ENCODE measurements at places on chromosomes 11 and 22.

DNA sequence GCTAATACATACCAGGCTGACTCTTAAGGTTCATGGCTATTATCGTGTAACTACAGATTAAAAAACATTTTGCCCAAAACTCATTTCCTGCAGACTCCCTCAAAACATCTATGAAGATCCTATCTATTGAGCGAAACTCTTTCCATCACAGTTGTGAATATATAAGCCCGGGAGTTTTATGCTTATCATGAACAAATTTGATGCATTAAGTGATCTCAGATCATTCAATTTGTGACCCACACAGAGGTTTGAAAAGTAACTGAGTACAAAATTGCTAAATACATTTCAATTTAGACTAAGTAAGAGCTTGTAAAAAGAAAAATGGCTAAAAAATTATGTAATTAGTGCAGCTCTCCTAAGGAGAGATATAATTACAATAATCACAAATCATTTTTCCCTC lies 1228.8 kb upstream of the TENM4 start:
- DNase-seq, result no peak

GRCh38 chr22:45702981-45703380 lies 31.3 kb downstream of the ATXN10 start:
- DNase-seq, result no peak

- no peak for DNase-seq
Observed at GRCh38 chr11:117223741-117224689, 7.9 kb downstream of the PCSK7 start.

- no peak for DNase-seq
Observed at GRCh38 chr11:3216027-3216525, 2.5 kb downstream of the MRGPRG start.

DNA sequence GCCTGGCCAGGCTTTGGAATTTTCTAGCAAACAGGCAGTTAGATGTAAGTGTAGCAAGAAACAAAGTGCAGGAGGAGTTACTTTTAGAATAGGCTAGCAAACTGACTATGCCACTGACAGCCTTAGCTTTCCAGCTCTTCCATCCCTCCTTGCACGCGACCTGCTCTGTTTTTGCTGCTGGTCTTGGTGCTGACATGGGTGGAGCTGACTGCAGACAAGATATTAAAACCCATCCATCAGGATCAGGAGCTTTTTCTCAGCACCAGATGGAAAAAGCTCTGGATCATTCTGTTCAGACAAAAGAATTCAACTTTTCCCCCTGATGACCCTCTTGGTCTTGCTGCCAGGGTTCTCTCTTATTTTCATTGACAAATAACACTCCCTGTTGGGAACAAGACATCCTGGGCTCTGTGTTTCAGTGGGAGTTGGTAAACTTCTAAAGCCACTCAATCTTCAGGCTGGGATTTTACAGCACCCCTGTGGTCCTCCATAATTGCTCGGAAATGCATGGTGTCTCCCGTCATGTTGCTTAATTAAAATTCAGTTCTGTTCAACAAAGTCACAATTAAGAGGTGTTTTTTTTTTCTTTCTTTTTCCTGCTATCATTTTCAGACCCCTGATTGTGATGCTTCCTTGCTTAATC lies 240.0 kb upstream of the LARGE1 start:
- DNase-seq, result no peak

- DNase-seq, result no peak
Observed at GRCh38 chr11:6825231-6825744, 20.2 kb upstream of the OR10A5 start.

- DNase-seq, result no peak
Observed at GRCh38 chr11:91955206-91955605, 269.4 kb upstream of the FAT3 start.

DNA sequence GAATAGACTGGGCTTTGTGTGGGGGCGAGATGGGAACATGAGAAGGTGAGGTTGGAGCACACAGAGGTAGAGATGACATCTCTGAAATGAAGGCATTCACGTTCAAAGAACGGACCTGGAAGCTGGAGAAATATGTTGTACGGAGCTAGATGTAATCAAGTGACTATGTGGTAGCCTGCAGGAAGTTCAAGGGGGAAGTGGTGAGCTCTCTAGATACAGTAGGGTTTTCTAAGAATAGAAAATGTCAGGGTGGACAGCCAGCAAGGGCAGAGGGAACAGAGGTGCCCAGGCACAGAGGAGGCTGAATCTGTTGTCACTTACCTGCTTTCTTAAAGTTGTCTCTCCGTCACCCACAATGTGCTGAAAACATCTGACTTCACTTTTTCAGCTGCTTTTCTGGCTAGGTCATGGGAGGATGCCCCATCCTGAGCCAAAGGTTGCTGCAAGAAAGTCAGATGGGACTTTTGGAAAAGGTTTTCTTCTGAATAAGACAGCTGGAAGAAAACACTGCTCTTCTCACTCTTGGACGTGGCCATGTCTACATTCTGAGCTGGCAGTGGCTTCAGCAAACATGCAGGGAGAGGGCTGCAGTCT lies 171.5 kb upstream of the B3GAT1 start:
- DNase-seq, result no peak

- DNase-seq, result no peak
Observed at GRCh38 chr11:1281974-1282365, 27.5 kb downstream of the TOLLIP start.

DNA sequence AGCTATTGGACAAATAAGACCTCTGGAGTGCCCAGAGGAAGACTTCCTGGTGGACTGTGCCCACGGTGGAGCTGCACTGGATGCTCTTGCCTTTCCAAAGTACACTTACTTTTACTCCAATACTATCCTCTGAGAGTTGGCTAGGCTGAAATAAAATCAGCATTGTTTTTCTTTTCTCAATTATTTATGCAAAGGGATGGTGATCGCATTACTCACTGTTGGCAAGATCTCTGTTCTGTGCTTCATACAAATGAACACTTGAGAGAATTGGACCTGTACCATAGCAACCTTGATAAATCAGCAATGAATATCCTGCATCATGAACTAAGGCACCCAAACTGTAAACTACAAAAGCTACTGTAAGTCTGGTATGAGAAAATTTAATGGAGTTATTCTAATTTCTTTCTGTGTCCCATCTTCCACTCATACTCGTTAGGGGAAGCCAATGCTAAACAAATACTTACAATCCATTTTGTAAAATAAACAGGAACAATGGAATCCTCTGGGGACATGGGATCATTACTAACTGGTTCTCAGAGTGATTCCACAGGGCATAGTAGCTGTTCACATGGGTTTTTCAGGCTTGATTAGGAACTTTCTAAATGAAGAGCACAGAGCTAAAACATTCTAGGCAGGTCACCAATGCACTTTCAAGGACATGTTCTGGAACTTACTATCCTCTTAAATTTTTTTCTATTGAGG lies 26.3 kb downstream of the NLRP14 start:
- no peak for DNase-seq

- DNase-seq, result no peak
Observed at GRCh38 chr22:36756746-36757655, 18.9 kb downstream of the IFT27 start.

- DNase-seq, result no peak
Observed at GRCh38 chr11:112355726-112356125, 95.1 kb upstream of the PLET1 start.

GRCh38 chr11:68300076-68300830 lies 12.1 kb upstream of the LRP5 start:
- DNase-seq, result no peak

DNA sequence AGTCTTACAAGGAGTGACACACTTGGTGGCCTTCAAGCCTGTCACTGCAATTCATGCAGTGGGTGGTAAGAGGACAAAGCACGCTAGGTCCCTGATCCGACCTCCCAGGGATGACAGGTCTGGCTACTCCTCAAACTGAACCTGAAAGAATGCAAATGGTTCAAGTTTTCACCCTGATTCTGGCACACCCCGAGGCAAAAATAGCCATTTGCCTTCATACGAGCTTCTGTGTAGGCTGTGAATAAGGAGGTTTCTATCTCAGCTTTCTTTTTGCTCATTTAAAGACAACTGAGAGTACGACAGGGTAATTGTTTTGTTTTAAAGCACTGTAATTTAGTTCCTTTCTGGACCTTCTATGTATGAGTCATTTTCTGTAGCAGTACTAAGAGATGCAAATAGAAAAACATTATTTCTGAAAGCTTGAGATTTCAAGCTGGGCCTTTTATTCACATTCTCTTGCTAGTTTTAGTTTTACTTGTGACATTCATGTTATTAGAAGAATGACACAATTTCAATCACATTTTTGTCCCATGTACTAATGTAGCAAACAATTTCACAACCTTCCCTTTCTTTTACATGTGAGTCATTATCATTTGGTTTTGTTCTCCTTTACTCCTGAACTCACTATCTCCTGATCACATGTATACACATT lies 56.6 kb upstream of the FDX1 start:
- no peak for DNase-seq

DNA sequence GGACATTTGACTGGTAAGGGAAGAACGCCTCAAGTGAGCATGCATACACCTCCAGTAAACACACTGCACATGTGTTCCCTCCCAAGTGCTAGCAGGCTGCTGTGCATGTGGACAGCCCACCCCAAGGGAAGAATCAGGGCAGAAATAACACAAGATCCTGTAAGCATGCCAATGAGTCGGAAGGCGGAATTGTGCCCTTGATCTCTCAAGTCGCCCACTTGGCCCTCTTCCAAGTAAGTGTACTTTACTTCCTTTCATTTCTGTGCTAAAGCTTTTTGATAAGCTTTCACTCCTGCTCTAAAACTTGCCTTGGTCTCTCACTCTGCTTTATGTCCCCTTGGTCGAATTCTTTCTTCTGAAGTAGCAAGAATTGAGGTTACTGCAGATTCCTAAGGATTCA lies 139.6 kb downstream of the TRPC6 start:
- no peak for DNase-seq

- DNase-seq, result no peak
Observed at GRCh38 chr11:118887206-118887605, 3.5 kb downstream of the CXCR5 start.

DNA sequence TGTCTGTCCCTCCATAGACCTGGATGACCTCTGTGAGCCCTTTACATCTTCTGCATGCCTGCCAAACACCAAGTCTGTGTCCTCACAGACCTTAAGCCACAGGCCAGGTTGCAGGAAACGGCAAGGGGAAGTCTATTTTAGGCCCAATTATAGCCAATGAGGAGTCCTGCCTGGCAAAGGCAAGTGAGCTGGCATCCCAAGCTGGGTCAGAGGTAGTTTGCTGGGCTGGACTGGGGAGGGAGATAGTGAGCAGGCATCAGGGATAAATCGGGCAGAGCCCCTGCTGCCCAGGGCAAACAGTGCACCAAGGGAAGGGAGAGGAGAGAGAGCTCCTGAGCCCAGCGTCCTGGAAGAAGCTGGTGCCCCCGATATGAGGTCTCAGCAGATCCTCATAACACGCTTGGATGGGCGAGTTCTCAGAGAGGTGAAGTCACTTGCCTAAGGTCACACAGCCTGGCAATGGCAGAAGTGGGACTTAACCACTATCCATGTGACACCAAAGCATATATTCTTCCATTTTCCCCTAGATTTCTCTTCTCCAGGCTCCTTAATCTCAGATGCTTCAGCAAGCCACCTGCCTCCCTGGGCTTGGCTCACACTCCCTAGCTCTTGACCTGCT lies 3.7 kb upstream of the RELT start:
- no peak for DNase-seq

- no peak for DNase-seq
Observed at GRCh38 chr11:96079691-96080090, 155.8 kb upstream of the MTMR2 start.

GRCh38 chr11:117501237-117501898 lies 173.7 kb downstream of the CEP164 start:
- DNase-seq, result no peak

GRCh38 chr11:117642835-117643234 lies 154.2 kb downstream of the DSCAML1 start:
- no peak for DNase-seq

- no peak for DNase-seq
Observed at GRCh38 chr11:119352857-119353260, 6.4 kb upstream of the MFRP start.

GRCh38 chr11:45847911-45848316 lies 639 bp downstream of the CRY2 start:
- peak; percentile 21 for DNase-seq

- DNase-seq, result no peak
Observed at GRCh38 chr11:57357856-57358255, 19.7 kb downstream of the P2RX3 start.

DNA sequence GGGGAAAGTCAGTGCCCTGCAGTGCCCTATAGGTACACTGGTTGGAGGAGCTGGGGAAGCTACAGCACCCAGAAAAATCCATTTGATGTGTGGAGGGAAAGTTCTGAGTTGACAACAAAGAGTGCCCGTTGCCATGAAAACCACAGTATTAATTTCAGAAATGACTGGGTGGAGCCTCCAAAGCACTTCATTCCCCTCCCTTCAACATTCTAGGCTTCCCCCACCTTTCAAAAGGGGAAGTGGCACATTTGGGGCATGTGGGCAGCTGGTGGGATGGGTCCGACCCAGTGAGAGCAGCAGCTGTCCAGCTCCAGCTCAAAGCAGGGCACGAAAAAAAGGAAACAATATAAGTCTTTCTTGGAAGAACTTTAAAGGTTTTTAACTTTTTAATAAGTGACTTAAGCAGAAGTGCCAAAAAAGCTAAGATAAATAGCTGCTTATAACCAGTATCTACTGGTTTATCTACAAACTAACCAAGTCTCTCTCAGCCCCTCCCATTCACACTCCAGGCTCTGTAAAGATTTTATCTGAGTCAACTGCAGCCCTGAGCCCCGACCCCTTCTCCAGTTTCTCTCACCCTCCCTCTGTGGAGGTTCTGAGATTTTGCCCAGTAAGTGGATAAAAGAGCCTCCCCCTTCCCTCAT lies 9.0 kb upstream of the AHNAK start:
- no peak for DNase-seq

GRCh38 chr11:69443138-69443967 lies 38.1 kb upstream of the LINC01488 start:
- peak; percentile 71 for DNase-seq

- no peak for DNase-seq
Observed at GRCh38 chr11:19432370-19433061, 191.8 kb upstream of the E2F8 start.

GRCh38 chr11:64152841-64153691 lies 12.8 kb downstream of the MACROD1 start:
- peak; percentile 58 for DNase-seq

GRCh38 chr11:66985508-66986177 lies 10.5 kb downstream of the C11orf86 start:
- DNase-seq, result no peak

GRCh38 chr22:32605576-32605975 lies 131.0 kb downstream of the FBXO7 start:
- no peak for DNase-seq

- DNase-seq, result no peak
Observed at GRCh38 chr11:708511-708910, 2.5 kb downstream of the EPS8L2 start.

DNA sequence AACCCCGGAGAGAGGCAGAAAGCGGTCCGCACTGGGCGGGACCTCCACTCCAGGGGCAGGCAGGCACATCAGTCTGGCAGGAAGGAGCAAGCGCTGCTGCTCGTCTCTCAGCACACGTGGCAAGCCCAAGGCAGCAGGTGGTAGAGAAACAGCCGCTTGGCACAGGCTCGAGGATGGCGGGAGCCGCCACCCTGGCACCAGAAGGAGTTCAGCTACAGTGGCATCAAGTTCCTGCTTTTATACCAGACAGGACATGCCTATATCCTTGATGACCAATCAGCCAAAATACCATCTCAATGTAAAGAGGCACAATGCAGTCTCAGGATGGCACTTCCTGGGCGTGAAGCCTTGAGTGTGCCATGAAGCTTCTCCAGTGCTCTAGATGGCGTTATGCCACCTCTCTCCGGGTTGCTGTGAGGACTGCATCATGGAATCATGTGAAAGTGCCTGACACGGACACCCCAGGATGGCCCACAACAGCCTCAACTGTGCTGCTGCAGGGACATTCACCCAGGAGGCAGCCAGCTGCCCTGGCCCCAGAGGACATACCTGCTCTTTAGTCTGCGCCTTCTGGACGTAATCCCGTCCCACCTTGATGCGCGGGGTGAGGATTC lies 64.8 kb downstream of the APOL1 start:
- no peak for DNase-seq

All from progenitor cell of endocrine pancreas (in vitro differentiated cells).